ENCODE measurements at places on chromosomes 1 and 21.

DNA sequence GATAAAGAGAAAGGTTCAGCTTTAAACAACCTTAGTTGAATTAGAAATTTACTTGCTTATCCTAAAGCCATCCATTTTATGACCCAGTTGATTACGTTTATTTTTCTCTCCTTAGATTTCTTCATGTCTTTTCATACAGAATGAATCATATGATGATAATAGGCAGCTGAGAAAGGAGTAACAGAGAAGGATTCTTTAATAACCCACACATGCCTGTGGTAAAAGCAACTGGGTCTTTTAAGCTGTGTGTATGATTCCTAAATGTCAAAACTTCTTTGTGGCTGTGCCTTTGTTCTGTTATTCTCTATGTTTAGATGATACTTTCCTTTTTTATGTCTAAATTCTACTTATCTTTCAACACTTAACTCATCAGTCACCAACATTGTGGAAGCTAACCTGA lies 626.5 kb downstream of the NCAM2 start:
- no peak for DNase-seq

DNA sequence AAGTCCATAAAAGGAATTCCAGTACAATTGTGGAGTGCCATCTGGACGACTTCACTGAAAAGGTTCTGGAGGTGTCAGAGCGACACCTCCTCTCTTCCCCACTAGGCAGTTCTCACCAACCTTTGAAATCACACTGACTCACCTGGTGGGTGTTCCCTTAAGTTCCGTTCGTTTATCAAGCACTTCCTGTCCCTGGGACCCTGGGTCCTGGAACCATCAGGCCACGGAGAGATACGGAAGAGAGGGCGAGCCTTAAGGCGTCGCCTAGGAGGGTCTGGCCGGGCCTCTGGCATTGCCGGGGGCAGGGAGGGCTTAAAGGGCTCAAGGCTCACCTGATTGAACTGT lies 317 bp downstream of the SPAG17 start:
- DNase-seq, result no peak

DNA sequence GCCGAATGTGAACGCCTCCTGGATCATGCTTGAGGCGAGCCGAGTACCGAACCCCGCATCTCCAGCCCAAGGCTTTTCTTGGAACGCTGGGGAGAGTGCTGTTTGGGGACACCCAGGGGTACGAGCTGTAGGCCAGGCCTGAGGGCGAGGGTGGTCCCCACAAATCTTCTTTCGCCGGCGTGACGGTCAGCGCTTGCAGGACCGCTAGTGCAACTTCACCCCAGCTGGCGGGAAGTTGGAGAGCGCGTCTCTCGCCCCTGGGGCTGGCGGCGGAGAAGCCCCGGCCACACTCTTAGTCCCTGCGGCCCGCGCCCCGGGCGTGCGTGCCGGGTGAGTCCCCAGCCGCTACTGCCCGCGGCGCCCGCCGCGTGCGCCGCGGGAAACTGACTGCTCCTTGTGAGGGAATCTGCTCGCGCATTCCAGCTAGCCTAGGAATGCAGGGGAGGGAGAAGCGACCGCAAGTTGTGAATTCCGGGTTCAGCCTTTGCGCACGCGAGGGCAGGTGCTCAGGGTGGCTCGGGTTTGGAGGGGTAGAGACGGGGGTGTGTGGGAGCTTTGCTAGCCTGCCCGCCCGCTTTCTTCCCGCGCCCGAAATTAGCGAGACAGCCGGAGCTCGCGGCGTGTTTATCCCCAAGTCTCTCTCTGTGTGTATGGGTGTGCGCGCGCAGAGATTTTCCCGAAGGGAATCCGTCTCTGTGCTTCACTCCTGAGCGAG lies 884 bp downstream of the LHX4 start:
- DNase-seq, result no peak

DNA sequence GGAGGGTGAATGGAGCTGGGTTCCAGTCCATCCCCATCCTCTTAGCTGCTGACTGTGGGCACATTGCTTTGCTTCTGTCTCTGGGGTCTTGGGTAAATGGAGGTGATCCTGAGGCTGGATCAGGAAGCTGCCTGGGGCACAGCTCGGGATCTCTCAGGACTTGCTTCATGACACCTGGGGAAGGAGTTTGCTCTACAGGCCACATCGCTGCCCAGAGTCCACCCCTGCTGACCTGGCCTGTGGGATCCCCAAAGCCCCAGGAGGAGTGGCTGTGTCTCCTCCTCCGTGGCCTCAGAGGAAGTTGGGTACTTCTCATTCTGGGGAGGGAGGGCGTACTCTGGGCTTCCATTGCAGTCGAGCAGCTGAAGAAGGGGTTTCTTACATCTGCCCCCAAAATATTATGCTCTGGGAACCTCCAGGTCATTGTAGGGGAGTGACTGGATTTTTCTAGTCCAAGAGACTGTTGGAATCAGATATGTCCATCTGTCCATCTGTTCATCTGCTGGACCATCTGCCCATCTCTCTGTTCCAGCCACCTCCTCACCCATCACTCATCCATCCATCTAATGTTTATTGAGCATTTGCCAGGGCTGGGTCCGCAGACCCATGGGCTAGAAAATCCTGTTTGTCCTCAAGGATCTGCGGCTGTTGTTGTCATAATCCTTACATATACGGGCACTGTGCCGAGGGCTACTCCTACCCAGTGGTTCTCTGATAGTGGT lies 45.9 kb downstream of the ARHGEF10L start:
- no peak for DNase-seq

GRCh38 chr1:172117800-172118199 lies 276.5 kb downstream of the DNM3 start:
- no peak for DNase-seq

DNA sequence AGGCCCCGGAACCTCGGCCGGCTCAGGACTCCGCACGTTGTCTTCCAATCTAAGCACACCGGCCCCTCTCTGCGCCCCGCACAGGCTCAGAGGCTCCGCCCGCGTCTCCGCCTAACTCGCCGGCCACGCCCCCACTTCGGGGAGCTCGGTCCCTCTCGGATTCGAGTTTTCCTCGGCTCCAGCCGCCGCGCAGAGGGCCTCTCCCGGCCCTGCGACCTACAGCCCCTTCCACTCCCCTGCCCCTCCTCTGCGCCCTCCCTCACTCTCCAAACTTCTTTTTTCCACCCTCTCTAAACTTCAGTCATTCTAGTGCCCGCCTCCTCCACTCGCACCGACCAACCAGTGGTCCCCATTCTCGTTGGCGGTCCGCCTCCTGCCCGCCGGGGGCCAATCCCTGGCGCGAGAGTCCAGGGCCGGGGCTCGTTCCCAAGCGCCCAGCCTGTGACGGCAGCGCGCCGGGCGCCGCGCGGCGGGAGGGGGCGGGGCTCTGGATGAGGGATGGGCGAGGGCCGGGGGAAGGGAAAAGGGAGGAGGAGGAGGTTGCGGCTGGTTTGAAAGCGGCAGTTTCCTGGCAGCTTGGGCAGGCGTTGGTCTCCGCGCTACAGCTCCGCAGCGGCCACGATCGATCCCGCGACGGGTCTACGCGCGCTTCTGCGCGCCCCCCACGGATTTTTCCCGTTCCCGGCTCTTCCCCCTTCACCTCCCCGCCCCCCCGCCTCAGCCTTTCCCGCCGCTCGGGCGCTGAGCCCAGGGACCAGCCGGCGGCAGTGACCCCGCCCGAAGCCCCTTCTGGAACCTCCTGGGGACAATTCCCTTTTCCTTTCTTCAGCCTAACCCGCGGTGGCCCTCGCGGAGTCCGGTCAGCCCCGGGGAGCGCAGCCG lies at the start of gene MAGI3:
MAGI3 (plus strand) TSS at position 563 of the 882 bp plus-strand sequence. CDS start 519 bp downstream, outside the sequence.
- DNase-seq, result peak; percentile 92

DNA sequence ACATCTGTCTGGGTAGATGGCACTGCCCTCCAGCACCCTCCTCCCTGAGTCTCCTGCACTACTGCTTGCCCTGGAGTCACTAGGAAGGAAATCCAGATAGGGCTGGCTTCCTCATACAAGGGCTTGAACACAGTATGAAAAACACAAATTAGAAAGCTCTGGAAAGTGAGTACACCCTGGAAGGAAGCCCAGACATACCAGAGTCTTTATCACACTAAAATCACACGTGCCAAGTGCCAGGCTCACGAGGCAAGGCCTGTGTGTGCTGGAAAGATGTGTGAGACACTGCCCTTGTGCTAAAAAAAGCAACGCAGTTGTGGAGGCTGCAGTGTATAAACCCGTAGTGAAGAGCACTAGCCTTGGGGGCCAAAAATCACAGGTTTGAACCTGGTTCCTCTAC lies 28.3 kb upstream of the S100A7 start:
- DNase-seq, result no peak

DNA sequence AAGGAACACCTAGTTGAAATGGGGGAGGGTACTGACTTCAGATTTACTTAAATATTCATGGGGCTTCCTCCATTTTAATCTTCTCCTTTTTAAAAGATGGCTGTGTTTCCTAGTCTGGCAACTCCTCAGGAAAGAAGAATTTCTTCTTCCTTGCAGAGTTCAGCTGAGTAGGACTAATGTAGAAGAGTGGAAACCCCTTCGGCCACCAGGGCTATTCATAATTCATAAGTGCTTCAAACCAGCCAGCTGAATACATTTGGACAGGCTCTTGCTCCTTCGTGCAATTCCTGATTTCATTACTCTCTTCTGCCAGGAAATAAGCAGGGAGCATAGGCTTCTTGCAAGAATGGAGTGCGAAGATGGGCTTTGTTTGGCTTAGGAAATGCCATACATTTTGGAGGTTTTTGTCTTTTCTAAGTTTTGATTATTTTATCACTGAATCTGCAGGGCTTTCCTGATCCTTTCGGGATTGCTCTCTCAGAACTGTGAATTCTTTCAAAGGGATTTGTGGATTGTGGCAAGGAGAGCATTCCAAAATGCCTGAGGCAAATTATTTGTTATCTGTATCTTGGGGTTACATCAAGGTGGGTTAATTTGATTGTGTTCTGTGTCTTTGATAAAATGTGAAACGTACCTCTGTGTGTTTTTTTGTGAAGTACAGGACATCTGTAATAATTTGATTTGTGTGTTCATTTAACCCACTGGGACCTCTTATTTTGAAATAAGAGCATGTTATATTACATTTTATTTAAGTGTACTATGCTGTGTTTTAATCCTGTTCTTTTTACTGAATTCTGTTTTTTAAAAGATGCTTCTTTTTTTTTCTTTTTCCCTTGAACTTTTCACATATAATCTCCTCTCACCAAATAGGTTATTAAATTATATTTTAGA lies 179.4 kb upstream of the SGIP1 start:
- no peak for DNase-seq

DNA sequence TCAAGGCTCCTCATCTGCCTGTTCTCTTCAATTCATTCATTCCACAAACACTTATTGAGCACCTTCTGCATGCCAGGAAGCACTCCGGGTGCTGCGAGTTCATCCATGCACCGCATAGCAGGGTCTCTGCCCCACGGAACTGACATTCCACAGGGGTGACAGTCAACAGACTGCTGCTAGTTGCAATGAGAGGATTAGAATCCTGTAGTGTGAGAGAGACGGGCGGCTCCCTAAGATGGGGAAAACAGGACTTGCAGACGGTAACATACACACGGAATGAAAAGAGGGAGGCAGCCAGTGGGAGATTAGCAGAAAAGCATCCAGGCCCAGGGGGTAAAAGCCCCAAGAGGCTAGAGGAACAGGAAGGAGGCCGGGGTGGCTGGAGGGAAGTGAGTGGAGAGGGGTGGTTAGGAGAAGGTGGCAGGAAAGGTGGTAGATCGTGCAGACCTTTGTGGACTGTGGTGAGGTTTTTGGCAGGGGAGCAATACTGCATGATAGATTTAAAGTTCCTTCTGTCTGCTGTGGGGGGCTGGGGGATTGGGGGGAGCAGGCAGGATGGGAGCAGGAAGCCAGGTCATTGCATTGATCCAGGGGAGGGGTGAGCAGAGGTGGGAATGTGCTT lies 6.6 kb downstream of the TNFRSF8 start:
- DNase-seq, result no peak

GRCh38 chr1:64851664-64852063 lies 106.8 kb downstream of the RAVER2 start:
- no peak for DNase-seq

DNA sequence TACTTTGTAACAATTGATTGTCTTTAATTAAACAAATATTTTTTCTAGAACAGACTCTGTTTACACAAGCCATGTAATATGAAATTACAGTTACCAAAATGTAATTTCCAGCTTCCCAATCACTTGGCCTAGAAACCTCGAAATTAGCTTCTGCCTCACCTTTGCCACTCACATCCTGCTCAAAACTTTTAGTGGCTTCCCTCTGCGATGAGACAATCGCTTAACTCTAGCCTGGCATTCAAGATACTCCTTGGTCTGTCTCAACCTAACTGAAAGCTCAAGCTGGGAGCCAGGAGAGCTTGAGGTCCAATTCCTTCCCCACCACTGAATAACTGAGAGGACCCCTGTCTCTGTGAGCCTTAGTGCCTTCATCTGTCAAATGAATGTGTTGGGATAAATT lies 42.8 kb downstream of the GFI1 start:
- no peak for DNase-seq
